ENCODE measurements at places on chromosomes 1 and 21.

- peak; percentile 36 for DNase-seq
These were observed 2.7 kb downstream of the RORC start for GRCh38 chr1:151828921-151829320.

- DNase-seq, result no peak
These were observed 272.0 kb downstream of the FOXD2 start for GRCh38 chr1:47709872-47710231.

- DNase-seq, result no peak
These were observed 121.7 kb downstream of the SMYD2 start for GRCh38 chr1:214402613-214403083.

DNA sequence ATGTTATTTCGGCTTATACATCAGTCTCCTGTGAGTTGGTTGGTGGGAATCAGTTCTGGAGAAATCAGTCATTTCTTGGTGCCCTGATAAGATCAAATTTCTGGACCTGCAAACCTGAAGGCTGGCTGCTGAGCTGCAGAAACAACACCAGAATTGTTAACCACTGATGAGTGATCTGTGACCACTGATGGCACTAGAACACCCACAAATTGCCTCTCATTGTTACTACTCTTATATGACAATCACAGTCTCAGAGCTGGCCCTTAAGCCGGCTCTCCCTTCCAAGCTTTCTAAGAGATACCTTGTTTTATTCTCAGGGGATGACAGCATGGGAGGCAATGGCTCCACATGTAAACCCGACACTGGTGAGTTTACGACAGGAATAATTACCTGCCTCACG, 1.9 kb downstream of the C1orf162 start:
- DNase-seq, result no peak

DNA sequence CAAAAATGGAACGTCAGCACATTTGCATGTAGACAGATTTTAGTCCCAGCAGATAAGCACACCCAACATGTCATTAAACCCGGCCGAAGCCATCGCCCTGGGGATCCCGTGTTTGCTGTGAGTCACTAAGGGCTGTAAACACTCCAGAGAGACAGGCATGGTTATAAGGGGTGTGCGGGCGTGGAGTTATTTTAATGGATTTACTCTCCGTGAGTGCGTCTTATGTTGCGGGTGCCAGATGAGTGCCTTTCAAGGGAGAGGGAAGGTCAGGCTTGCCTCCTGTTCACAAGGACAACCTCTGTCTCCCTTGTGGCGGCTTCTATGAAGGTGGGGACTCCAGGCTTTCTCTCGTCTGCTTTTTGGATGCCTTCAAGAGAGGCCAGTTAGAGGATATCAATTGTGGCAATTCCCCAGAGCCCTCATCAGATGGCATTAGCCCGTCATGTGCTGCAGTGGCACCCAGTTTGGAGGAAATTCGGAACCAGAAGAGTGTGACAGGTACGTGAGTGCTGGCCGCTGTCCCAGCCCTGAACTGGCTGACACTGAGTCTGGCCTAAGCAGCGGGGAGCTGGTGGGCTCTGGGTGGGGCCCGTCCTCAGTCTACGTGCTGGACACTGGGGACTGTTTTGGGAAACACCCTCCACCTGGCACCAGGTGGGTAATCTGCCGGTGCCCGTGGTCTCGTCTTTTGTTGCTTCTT, 223.8 kb upstream of the TMEM51 start:
- peak; percentile 39 for DNase-seq

DNA sequence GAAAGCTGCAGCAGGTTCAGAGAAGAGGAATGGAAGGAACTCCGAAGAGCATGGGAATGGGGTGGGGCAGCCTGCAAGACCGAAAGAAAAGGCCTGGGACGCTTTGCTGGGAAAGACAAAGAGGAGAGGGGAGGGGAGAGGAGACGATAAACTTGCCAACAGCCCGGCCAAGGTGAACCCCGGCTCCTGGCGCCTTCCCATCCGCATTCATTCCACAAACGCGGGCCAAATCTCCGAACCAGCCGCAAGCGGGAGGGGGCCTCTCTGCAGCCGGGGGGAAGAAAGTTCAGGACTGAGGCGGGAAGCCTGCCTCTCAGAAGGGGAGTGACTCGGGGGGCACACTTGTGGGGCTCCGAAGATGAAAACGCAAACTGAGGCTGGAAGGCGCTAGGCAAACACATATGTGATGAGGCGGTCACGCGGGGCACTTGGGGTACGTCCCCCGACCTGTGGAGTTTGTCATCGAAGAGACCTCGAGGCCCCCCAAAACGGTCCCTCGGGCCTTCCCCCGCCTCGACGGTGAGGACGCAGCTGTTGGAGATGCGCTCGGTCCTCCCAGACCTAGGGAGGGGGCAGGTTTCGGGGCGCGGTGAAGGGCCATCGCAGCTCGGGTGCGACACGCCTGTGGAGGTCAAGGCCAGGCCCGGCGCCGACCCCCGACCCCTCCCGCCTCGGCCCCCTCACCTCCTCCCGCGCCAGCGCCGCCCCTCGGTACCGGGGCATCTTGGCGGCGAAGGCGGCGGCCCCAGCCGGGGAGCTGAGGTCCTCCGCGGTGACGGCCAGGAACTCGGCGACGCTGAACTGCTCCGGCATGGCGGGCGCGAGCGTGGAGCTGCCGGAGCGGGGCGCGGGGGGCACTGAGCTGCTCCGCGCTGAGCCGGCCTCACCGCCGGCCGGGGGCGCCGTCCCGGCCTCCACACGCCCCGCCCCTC, at the start of gene ASAP3:
Gene ASAP3 (minus strand): TSS at position 859 of the 932 bp plus-strand sequence. CDS start 46 bp downstream, at position 813.
- DNase-seq, result peak; percentile 74

DNA sequence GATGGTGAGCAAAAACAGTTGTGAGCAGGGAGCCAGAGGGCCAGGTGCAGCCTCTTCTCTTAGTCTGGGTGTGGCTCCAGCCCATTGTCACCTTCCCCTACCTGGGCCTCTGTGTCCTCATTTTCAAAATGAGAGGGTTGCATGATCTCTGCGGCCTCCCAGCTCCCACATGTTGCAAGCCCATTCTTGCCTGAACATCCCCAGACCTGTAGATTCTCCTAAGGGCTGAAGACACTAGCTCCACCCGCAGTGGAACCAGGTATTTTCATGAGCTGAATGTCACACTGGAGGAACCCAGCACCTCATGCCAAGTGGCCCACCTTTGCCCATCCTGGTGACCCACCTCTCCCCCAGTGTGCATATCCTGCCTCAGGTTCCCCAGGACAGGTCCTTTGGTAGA, 12.3 kb downstream of the IKBKE start:
- DNase-seq, result no peak

- DNase-seq, result no peak
These were observed 9.4 kb upstream of the GPX7 start for GRCh38 chr1:52592637-52593323.

GRCh38 chr21:46211376-46211775, 17.2 kb downstream of the LSS start:
- DNase-seq, result no peak

GRCh38 chr1:7857985-7858384, 5.1 kb upstream of the UTS2 start:
- DNase-seq, result no peak
